ENCODE measurements at places on chromosomes 12 and 14.

GRCh38 chr12:101229841-101230241 is 19.8 kb upstream of the SLC5A8 start:
- no peak overlapping the region for H3K27ac ChIP-seq
- H3K4me1 ChIP-seq = no peaks in the 10 kb centered on the region
- no peaks in the 10 kb centered on the region for H3K27me3 ChIP-seq
- no peaks in the 10 kb centered on the region for H3K36me3 ChIP-seq

DNA sequence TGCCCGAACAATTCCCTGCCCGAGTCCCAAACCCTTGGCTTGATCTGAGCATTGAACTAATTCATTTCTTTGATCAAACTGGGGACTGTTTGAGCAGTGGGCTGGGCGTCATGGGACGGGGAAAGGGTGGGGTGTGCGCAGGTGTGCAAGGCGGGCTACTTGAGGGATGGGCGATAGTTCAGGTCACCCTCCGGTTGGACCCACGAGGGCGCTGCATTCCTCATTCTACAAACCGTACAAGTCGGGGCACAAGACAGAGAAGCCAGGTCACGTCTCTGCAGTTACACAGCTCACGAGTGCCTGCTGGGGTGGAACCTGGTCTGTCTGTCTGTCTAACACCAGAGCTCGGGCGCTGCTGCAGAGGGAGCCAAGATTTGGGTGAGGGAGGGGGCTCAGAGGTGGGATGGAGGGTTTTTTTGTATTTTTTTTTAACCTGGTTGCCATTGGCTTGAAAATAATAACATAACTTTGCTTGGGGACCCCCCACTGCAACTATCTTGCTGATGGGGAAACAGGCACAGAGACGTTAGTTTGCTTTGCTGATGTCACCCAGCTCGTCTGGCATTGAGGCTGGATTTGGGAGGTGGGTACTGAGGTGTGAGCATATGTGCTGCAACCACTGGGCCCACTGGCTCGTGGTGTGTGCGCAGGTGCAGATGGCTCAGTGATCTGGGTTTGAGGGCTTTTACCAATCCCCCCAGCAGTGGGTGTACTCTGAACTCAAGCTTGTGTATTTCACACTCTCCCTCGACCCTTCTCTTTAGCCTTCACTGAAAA is 7.6 kb upstream of the RTL1 start:
- no peak overlapping the region for H3K27ac ChIP-seq
- DNase-seq = no peak
- H3K4me3 ChIP-seq = no peak overlapping the region

DNA sequence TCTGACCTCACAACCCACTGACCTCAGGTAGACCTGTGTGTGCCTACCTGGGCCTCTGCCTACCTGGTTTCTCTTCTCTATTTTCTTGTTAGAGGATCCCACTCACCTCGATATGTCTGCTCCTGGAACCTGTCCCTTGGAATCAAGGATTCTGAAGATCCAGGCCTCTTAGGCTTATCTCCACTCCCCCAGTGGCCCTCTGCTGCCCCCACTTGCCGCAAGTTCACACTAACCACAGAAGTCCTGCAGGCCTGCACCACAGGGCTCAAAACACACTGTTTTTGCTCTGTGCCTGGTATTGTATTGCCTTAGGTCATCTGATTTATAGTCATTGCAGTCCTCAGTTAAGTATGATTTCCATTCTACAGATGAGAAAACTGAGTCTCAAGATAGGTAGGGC is 15.3 kb upstream of the NRXN3 start:
- H3K4me1 ChIP-seq = no peaks in the 10 kb centered on the region
- H3K27ac ChIP-seq = no peak overlapping the region
- DNase-seq = no peak
- H3K27me3 ChIP-seq = no peaks in the 10 kb centered on the region
- no peaks in the 10 kb centered on the region for H3K36me3 ChIP-seq
- H3K4me3 ChIP-seq = no peak overlapping the region

DNA sequence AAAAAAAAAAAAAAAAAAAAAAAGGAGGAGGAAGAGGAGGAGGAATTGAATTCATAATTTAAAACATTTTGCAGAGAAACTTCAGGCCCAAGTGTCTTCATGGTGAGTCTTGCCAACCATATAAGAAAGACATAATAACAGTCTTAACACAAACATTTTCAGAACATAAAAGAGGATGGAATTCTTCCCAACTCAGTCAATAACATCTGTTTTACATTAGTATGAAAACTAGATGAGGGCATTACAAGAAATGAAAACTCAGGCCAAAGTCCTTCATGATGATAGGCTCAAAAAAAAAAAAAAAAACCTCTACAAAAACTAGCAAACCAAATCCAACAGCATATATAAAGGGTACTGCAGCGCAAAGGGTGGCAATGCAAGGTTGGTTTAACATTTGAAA is 151.6 kb downstream of the FOXA1 start:
- peaks cover 7% of the 10 kb centered on the region for H3K4me1 ChIP-seq
- DNase-seq = no peak
- H3K4me3 ChIP-seq = no peak overlapping the region
- H3K27me3 ChIP-seq = no peaks in the 10 kb centered on the region
- H3K36me3 ChIP-seq = no peaks in the 10 kb centered on the region

Measured in right lobe of liver (tissue), 6 donors.